GM23248 (cell line): ENCODE measurements at places on chromosomes 16 and 17. TPM values are rescaled to one million over a fixed set of nuclear protein-coding genes. Genes with fewer than 3 reads are reported as not detected.

DNA sequence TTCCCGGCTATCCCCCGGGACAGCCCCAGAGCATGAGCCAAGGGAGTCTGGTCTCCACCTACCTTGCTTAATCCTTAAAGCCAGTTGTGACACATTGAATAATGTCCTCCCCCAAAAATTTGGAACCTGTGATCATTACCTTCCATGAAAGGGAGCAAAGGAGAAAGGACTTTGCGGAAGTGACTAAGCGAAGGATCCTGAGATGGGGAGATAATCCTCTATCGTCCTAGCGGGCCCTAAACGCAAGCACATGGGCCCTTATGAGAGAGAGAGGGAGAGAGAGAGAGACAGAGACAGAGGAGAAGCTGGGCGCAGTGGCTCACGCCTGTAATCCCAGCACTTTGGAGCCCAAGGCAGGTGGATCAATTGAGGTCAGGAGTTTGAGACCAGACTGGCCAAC lies 9.5 kb downstream of the SPPL2C start:
- DNase-seq = no peak

Gene MLYCD
- 1.4 and 2.8 TPM in 2 replicates for total RNA-seq

DNA sequence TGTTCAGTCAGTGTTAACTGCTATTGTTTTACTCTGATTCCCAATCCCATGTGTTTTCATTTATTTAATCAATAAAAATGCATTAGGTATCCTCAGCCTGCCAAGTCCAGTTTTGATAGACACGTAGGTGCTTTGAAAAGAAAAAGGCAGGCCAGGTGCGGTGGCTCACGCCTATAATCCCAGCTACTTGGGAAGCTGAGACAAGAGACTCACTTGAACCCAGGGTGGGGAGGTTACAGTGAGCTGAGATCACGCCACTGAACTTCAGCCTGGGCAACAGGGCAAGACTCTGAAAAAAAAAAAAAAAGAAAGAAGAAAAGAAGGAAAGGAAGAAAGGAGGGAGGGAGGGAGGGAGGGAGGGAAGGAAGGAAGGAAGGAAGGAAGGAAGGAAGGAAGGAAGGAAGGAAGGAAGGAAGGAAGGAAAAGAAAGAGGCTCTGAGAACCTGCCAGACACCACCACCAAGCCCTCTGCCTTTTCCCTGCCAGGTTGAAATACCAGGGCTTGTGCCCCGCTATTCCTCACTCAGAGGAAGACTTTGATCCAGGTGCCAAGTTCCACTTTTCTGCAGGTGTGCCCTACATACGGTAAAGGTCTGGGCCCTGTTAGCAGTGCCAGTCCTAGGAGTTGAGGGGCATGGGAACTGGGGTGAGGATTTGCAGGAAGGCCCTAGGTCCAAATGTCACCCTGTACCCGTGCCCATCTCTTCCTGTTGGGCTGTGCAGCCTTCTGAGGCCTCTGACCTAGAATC lies 10.1 kb upstream of the KCNH6 start:
- no peak for DNase-seq

- no peak for DNase-seq
These were observed 10.9 kb upstream of the FOXF1 start for GRCh38 chr16:86499440-86499786.

- DNase-seq = no peak
These were observed 25.8 kb upstream of the HS3ST2 start for GRCh38 chr16:22788193-22788530.
